Right lung (tissue), 10 donors: ENCODE measurements at places on chromosomes 12 and 14.
A peak's percentile ranks its signal among the peaks of the same experiment; 100 is the strongest.

DNA sequence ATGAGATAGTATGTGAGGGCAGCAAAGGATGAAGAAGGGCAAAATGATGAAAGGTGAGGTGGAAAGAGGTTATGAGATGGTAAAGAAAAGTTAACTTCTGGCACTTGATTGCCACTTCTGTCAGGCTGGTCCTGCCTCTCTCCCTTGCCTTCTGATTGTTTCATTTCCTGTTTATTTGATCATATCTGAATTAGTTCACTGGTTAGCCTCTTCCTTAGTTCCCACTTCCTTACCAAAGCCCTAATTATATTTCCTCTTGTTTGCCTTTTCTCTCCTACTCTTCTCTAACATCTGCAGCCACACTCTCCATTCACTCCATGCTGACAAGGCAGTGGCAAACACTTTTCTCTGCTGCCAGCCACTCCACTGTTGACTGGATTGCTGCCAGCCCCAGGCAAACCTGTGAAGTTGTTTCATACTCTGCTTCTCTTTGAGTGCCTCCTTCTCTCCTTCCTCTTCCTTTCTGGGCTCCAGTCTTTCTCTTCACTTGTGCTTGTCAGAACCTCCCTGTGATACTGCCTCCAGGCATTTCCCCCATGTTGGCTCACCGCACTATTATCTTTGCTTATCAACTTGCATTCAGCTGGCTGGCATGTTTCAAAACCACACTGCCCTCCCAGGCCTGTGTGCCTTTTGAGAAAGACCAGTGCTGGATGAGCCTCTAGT, 8.1 kb downstream of the PNP start:
- DNase-seq, result peak; percentile 34

GRCh38 chr14:105351410-105351809, 36.9 kb downstream of the PACS2 start:
- no peak for DNase-seq

GRCh38 chr12:32770141-32770540, 14.4 kb upstream of the YARS2 start:
- DNase-seq, result no peak

DNA sequence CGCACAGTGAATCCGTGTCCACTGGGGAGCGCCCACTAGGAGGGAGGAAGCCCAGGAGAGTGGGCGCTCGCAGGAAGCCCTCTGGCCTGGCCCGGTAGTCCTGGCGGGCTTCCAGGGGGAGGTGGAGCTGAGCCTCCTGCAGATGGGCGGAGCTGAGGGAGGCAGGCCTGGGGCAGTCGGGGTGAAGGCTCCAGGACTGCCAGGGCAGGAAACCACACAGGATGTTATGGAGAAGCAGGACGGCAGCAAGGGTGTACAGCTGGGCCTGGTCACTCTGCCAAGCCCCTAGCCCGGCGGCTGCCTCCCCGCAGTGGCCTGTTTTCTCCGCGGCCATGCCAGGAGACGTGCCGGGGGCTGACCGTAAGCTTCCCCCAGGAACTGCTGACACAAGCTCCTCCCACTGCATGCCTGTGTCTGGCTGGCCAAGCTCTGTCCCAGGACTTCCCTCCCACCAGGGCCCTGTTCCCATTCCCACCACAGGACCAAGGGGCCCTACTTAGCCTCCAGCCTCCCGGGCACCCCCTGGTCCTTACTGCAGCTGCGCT, 143.4 kb upstream of the C14orf180 start:
- peak; percentile 83 for DNase-seq

GRCh38 chr12:5073054-5073453, 29.4 kb downstream of the KCNA5 start:
- no peak for DNase-seq

DNA sequence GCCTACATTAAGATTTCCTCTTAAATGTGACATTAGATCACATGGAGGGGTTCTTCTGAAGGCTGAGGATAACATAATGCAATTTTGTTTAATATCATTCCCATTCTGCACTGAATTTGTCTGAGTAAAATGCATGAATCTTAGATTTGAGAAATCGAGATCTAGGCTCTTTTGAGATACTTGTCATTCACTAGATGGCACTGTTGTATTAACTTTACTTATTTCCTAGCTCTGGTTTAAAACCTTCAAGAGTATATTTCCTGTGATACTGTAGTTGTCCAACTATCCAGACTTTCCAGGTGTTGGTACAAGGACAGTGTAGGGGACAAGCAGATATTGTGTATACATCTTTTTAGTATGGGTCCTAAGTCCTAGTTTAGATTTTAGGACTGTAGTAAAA, 91.7 kb upstream of the SEL1L start:
- DNase-seq, result peak; percentile 31

GRCh38 chr12:102629262-102629888, 149.0 kb upstream of the IGF1 start:
- DNase-seq, result no peak
